RCC 7860 (cell line): ENCODE measurements at places on chromosomes 11 and 22.
A peak's percentile ranks its signal among the peaks of the same experiment; 100 is the strongest.

- DNase-seq: no peak
These were observed 128.2 kb downstream of the PHF21B start for GRCh38 chr22:44881624-44882023.

- DNase-seq: no peak
These were observed 1.1 kb upstream of the ZC3H12C start for GRCh38 chr11:110092111-110092514.

- DNase-seq: no peak
These were observed 512.3 kb upstream of the RAG2 start for GRCh38 chr11:37110385-37110784.

- no peak for DNase-seq
These were observed 117.8 kb downstream of the NTM start for GRCh38 chr11:131488238-131488637.

DNA sequence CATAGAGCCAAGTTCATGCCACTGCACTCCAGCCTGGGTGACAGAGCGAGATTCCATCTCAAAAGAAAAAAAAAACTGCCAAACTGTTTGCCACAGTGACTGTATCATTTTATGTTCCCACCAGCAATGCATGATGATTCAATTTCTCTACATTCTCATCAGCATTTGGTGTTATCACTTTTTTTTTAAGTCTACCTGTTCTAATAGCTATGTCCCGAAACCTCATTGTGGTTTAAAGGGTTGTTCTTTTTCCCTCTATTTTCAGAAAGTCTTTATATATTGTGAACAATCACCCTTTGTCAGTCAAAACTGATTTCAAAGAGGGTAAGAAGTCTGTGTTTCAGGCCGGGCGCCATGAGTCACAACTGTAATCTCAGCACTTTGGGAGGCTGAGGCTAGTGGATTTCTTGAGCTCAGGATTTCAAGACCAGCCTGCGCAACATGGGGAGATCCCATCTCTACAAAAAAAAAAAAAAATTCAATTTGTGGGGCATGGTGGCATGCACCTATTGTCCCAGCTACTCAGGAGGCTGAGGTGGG is 14.8 kb upstream of the FAM168A start:
- no peak for DNase-seq

GRCh38 chr11:62030071-62030684 is 62.7 kb upstream of the FTH1 start:
- DNase-seq: no peak

DNA sequence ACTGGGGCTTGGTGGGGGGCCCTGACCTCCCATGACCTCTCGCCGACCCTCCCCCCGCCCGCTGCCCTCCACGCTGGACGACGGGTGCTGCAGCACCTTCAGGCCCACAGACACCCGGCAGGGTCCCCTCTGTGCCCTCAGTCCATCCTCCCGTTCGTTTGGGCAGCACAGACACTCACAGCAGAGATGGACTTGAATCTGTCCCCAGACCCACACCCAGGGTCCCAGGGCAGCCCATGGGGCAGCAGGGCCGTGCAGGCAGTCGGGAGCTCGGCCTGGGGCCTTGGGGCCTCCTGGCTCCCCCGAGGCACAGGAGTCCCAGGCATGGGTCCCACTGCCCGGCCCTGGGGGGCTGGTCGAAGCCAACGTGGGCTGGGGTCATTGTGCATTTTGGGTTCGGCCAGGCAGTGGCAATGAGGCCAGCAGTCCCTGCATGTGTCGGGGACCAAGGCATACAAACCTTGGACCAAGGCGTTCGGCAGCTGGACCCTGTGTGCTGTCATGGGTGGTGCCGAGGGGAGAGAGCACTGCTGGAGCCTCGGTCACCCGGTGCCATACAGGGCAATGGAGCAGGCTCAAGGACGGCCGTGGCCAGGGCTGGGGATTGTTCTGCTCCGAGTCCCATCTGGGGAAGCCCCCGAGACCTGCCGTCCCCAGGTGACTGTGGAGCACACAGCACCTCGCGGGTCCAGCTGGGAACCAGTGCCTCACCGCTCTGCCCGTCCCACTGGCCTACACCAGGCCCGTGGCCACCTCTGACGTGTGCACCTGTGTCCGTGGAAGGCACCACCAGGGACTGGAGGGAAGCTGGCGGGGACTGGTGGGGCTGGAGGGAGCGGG is 19.3 kb upstream of the BRSK2 start:
- DNase-seq: no peak

DNA sequence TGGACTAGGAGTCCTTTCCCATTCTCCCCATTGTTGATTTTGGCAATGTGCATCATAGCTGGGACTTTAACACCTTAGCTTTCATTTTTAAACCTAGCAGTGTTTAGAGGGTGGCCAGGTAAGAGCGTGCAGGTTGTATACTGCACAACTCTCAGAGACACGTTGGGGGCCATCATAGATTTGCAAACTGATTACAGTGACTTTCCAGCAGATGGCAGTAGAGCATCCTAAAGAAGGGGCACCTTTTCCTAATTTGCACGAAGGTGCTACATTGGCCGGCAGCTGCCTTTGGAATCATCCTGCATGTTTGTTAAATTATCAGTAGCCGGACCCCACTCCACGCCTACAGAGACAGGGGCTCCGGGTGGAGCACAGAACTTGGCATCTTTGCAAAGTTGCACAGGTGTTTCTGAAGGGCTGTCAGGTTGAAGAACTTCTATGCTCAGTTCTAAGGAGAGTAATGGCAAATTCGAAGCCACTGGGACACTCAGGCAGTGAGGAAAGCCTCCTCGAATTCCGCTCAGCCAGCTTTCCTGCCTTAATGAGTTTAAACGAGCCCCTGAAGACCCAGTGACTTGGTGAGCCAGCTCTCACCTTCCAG is 7.7 kb downstream of the LHFPL7 start:
- DNase-seq: peak; percentile 28

- DNase-seq: no peak
These were observed 456 bp downstream of the AAMDC start for GRCh38 chr11:77821349-77821851.

DNA sequence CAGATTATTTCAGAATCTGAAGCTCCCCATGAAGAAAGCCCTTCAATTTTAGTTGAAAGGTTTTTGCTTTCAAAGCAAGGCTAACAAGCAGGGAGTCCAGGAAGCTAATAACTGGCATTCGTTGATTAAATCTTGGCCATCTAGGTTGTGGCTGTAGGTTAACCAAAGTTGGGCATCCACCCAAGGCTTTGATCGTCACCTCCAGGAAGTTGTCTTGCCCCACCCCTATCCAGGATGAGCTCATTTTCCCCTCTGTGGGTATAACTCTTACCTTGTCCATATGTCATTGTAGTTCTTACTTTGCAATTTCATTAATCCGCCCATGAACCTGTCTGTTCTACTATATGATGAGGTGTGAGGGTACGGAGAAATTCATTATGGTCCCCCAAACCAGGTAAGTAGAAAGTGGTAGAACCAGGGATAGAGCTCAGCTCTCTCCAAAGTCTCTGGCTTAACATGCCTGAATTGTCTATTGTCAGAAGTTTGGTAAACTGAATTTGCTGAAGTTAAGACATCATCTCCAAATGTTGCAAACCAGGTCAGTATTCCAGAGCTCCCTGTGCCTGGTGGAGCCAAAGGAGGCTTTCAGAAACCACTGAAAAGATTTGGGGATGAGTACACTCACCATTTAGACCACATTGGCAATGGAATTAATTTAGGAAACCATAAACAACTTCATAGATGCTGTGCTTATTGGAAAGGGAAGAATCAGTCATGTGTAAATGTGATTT is 97.1 kb downstream of the CD44 start:
- DNase-seq: peak; percentile 83

GRCh38 chr11:73598719-73599379 is 937 bp upstream of the FAM168A start:
- DNase-seq: no peak

- DNase-seq: no peak
These were observed 46.6 kb downstream of the ST14 start for GRCh38 chr11:130206141-130206540.

GRCh38 chr11:12416552-12416951 is 39.2 kb downstream of the PARVA start:
- DNase-seq: no peak

GRCh38 chr22:39624501-39624821 is 53.9 kb downstream of the CACNA1I start:
- no peak for DNase-seq

DNA sequence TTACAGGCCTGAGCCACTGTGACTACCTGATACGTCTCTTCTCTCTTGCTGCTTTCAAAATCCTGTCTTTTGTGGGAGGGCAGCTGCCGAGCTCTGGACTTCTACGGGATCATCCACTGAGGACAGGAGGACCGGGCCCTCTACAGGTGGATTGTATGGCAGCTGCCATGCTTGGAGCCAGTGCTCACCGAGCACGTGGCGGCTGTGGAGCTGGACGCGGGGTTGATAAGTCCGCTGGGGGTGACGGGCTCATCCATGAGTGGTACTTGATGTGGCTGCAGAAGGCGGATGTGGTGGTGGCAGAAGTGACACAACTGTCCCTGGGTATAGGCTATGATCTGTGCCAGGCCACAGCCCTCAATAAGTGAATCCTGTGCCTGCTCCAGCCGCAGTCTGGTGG is 1.8 kb upstream of the CYP2D6 start:
- DNase-seq: no peak

GRCh38 chr22:49951986-49952896 is 8.3 kb upstream of the PIM3 start:
- peak; percentile 64 for DNase-seq

DNA sequence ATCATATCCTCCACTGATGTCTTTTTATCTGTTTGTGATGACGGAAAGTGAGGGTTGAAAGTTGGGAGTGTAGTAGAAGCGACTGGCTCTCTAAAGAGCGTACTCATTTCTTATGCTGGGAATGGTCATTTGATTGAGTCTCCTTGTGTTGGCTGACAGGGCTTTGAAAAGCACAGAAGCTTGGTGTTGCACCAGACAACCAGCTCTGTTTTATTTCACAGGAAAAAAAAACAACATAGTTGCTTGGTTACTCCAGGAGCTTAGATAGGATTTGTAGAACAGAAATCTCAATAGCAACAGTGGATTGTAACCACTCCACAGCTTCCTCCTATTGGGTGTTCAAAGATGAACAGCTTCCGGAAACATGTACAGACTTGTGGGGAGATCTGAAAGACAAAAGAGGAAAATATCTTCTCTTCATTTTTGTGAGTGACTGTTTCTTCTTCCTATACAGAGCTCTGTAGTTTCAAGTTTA is 2.7 kb downstream of the RBM14 start:
- DNase-seq: no peak

DNA sequence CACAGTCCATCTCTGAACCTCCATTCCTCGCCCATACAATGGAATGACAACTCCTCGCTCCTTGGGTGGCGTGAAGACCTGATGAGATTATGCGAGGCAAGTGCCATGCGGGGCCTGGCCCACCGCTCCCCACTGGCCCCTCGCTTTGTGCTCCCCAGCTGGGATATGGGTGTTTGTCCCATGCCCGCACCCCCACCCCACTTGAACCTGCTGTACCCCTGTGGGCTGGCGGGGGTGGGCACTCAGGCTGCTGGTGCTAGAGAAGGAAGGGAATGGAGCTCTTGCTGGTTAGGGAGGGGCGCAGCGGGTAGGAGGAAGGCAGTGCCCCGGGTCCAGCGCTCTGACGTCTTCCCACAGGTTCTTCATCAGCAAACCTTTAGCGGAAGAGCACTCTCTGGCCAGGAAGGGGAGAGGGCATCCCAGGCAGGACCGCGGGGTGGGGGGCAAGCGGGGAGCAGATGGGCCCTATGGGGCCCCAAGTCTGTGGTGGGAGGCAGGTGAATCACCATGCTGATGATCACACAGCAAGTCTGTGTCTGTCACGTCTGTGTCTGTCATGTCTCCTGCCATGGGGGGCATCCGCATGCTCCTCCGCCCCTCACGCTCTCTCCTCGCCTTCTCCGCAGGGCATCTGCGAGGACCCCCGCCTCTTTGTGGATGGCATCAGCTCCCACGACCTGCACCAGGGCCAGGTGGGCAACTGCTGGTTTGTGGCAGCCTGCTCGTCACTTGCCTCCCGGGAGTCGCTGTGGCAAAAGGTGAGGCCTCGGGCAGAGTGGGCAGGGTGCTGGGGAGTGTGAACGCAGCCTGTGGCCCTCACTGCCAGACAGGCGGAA is 9.4 kb upstream of the OMP start:
- no peak for DNase-seq

- no peak for DNase-seq
These were observed 21.0 kb upstream of the PPP6R3 start for GRCh38 chr11:68439355-68440065.

DNA sequence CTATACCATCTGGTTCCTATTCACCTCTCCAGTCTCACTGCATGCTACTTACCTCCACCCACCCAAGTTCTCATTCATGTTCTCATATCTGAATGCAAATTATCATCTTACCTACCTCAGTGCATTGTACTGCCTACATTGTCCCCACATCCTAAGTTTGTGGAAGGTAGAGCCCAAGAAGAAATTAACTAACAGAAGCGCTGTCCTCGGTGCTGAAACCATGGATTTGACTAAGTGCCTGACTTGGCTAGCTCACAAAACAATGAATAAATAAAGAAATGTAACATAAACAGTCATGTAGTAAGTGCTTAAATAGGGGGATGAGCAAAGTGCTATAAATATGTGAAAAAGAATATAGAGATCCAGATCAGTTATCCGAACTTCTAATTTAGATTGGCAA is 63.2 kb downstream of the GRIA4 start:
- DNase-seq: no peak

GRCh38 chr22:35156945-35157344 is 91.0 kb downstream of the ISX start:
- no peak for DNase-seq

GRCh38 chr11:113163291-113164030 is 150.9 kb upstream of the TTC12 start:
- no peak for DNase-seq

DNA sequence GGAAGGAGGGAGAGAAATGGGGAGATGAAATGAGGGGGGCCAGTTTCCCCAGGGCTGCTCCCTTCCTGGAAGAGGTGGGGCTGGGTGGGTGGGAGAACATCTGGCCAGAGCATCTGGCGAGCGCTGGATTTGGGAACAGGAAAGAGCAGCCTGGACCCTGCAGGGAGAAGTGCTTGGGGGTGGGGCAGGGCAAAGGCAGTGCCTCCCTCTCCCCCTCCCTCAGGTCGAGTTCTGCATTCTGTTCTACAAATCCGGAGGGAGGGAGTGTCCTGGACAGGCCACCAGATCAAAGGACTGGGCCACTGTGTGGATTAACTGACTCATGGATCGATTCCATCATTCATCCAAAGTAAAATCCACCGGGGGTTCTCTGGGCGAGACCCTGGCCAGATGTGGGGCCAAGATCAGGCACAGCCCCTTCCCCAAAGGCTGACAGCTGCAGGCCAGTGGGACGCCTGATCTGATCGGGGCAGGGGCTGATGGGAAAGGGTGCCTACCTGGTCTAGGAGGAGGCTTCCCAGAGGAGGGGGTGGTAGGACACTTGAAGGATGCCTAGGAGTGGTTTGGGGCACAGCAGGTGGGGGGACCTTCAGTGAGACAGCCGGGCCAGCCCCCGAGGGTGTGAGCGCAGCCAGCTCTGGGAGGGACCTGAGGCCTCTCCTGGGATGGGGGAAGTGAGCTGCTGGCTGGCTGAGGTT is 57.5 kb downstream of the CACNA1I start:
- no peak for DNase-seq

- DNase-seq: no peak
These were observed 8.8 kb downstream of the TANGO2 start for GRCh38 chr22:20029550-20030225.

GRCh38 chr11:76543006-76543703 is 98.3 kb downstream of the EMSY start:
- peak; percentile 14 for DNase-seq
